Activated CD4-positive, CD25-positive, alpha-beta regulatory T cell treated with anti-CD3 and anti-CD28 coated beads, Interleukin-2, amount 50 U/mL, for 16 hours (primary cell): ENCODE measurements at places on chromosomes 5 and 9.

- no peak for DNase-seq
Observed at GRCh38 chr9:112811518-112811917, 61.0 kb downstream of the SNX30 start.

GRCh38 chr9:93963969-93964368 is 8.8 kb upstream of the BARX1 start:
- no peak for DNase-seq

DNA sequence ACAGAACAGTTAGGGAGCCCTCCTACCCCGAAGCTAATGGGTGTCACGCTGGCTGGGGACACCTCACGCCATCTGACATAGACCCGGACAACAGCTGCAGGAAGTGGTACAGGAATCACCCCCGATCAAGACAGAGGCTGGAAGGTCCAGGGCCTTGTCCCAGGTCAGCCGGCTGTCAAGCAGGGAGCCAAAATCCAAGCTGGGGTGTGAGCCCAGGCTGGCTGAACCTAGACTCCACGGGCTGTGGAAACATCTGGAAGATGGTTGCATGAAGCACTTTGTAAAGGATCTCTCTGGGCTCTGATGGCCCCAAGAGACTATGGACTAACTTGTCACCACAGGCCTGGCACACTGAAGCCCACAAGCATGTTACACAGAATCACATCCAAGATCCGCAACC is 68.9 kb upstream of the STXBP1 start:
- DNase-seq: no peak

- no peak for DNase-seq
Observed at GRCh38 chr9:116806075-116806474, 119.0 kb downstream of the TRIM32 start.

DNA sequence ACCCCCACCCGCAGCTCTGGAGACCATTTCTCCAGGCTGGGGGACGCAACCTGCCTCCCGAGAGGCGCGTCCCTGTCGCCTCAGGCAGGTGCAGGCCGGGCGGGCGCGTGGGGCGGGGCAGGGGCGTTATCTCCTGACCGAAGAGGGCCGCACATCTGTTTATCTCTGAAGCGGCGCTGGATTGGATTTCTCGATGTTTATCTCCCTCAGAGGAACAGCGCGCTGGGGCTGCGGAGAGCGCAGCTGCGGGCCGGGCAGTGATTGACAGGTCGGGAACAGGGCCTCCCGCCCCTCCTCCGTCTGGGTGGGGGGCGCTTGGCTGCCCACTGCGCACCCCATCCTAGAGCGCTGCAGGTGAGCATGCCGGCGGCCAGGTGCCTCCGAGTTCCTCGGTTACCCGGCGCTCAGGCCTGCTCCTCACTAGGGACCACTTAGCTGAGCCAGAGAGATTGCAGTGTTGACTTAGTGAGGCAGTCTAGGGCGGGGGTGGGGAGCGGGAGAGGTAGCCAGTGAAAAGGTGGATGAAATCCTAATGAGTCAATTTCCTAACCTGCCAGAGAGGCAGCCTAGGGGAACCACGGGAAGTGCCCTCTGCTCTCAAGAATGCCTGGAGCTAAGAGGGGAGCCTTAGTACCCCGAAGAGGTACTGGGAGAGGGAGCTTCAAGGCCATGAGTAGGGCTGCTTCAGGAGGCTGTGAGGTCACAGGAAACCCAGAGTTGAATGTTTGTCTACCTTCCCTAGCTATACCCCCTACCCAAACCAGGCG is 39.6 kb upstream of the TIFAB start:
- no peak for DNase-seq

DNA sequence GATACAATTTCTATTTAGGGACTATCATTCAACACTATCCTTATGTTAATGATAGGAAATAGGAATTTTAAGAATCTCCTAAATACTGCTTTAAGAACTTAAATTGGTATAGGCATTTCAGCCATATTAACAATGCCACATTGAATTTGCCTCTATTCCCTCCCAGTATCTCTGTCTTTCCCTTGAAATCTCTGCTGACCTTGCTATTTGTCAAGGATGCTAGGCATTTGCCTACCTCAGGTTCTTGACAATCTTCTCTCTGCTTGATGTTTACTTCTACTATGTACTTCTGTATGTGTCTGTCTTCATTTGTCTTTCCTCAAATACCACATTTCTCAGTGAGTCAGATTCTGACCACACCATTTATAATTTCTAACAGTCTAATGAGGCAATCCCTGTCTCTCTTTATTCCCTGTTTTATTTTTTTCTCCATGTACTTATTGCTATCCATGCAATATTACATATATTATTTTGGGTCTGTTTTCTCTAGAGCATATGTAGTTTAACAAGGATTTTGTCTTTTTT is 1461.4 kb upstream of the CDH9 start:
- DNase-seq: no peak

DNA sequence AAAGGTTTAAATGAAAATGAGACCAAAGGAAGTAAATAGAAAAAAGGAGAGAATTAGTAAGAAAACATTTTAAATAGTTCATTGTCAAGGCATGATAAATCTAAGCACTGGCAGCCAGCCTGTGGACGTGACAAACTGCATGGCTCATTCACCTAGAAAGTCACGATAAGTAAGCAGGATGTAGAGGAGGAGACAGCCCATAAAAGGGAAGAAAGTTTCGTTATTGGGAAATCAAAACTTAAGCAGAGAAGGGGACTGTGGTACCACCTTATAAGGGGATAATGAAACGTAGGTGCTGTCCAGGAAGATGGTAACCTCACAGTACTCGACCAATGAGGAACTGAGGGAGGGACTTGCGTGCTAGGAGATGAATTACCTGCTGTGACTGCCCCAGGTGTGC is 494.5 kb upstream of the GRAMD2B start:
- no peak for DNase-seq

DNA sequence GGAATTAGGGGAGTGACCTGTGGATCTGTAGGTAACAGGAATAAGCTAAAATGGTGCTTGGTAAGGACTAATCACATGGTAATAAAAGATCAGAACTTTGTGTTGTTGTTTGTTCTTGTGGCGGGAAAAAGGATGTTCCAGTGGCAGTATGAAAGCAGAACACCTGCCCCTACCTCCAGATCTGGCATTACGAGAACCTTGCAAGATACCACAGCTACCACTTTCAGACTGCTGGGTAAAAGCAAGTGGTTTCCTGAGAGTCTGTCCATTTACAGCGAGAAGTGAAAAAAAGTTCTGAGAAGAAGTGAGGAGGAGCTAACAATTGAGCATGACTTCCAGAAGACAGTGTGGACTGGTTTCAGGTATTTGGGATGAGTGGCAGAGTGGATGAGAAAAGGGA is 252.5 kb downstream of the TLE4 start:
- DNase-seq: no peak

DNA sequence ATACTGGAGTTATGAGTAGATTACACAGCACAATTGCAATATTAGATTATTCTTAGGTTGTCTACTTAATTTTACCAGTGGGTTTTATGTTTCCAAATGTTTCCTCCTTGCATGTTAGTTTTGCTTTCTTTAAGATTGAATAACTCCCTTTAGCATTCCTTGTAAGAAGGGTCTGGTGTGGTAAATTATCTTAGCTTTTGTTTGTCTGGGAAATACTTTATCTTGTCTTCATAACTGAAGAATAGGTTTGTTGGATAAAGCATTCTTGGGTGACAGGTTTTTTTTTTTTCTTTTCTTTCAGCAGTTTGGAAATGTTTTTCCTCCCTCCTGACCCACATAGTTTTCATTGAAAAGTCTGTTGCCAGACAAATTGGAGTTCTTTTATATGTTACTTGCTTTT is 531.1 kb downstream of the ANXA1 start:
- no peak for DNase-seq

- no peak for DNase-seq
Observed at GRCh38 chr5:56116599-56117141, 116.5 kb downstream of the ANKRD55 start.

DNA sequence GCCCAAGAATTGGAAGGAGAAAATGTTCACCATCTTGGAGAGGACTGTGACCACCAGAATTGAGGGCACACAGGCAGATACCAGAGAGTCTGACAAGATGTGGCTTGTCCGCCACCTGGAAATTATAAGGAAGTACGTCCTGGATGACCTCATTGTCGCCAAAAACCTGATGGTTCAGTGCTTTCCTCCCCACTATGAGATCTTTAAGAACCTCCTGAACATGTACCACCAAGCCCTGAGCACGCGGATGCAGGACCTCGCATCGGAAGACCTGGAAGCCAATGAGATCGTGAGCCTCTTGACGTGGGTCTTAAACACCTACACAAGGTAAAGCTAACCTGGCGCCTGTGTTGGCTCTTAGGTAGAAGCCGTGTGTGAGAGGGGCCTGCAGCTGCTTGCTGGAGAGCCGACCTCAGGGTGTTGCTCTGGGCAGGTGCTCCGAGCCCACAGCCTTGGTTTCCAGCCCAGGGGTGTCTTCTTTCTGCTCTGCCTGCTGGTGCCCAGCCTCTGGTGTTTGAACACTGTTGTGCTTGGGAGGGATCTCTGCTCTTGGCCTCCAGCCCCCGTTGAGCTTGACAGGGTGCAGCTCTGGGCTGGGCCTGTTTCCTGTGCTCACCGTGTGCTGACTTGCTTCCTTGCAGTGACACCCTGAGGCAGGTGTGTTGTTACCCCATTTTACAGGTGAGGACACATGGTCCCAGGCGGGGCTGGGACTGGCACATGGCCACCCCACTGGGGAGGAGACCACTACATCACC is 10.9 kb downstream of the EXOC3 start:
- no peak for DNase-seq
